ENCODE measurements at places on chromosomes 13 and 19.

DNA sequence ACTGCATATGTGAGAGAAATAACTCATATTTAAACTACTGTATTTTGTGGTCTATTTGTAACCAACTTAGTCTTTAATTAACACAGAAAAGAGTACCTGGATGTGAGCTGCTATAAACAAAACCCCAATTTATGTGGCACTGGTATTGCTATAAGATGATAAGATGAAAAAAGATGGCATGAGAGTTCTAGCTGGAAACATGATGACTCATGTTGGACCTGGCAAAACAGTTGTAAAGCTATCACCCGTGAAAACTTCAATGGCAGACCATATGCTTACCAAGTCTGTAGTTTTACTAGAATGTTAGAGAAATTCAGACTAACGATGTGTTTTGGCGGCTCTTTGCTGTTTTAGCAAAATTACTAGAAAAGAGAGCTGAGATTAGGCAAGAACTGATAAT, 69.6 kb upstream of the PCDH9 start:
- no peak for DNase-seq

GRCh38 chr19:756236-756635, 5.3 kb downstream of the MISP start:
- no peak for DNase-seq

- peak; percentile 25 for DNase-seq
Measured at GRCh38 chr19:12035220-12036172, at the start of gene ZNF433. ZNF433 (minus strand) TSS chr19:12035679; CDS start chr19:12035539, 140 bp downstream.

DNA sequence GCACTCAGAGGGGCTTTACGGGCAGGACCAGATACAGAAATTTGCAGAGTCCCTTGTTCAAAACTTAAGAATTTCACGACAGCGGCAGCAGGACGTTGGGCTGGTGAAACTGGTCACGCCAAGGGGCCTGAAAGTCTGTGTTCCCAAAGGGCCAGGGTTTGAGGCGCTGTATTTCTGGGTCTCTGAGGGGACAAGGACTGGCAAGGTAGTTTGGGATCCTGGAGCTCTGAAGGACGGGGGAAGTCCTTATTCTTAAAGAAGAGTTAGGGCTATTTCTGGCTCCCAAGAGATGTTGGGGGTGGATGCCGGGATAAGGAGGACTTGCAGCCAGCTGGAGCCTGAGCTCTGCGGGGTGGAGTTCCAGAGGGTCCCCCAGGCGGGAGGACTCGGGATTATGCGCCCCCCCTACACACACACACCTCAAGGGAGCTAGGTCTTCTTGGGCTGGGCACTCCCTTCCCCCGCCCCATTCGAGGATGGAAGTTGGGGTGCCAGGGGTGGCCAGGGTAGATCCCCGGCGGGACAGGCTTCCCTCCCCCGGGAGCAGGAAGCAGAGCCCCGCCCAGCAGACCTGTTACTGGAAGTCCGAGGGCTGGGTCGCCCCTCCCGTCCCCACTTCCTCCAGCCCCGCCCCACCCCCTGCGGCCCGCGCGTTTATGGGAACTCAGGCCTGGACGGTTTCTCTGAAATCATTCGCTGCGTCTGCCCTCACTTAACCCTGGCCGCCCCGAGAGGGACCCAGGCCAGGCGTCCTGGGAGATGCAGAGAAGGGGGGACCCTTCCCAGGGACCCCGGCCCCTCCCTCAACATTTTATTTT, 5.6 kb downstream of the BCL3 start:
- DNase-seq = peak; percentile 46

- no peak for DNase-seq
Measured at GRCh38 chr13:59663707-59664106, 500.0 kb downstream of the DIAPH3 start.

- DNase-seq = no peak
Measured at GRCh38 chr13:112103260-112103838, 36.4 kb downstream of the SOX1 start.

Measured in stimulated activated CD8-positive, alpha-beta memory T cell treated with anti-CD3 and anti-CD28 coated beads, Interleukin-7, amount 100 ng/mL, for 1 hour (primary cell).